ENCODE measurements at places on chromosomes 13 and 19. TPM values are rescaled to one million over a fixed set of nuclear protein-coding genes. Genes with fewer than 3 reads are reported as not detected.

YJU2 gene
- 14.0 TPM for total RNA-seq

DNA sequence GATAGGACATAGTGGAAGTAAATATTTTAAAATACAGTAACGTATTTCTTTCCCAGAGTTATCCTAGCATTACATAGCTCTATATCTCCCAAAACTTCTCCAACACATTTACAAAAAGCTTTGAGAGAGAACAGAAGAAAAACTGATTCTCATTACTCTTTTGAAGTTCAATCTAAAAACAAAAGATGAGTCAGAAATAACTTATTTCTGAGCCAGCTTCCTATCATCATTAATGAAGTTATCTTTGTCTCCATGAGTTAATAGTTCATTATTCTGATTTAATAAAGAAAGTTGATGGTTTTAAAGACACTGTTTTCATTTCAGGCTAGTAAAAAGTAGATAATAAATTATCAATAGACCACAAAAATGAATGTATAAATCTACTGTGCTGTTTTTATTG lies 446.7 kb upstream of the SPRY2 start:
- DNase-seq, result no peak

ZNF69 gene
- 9.8 TPM for total RNA-seq

DNA sequence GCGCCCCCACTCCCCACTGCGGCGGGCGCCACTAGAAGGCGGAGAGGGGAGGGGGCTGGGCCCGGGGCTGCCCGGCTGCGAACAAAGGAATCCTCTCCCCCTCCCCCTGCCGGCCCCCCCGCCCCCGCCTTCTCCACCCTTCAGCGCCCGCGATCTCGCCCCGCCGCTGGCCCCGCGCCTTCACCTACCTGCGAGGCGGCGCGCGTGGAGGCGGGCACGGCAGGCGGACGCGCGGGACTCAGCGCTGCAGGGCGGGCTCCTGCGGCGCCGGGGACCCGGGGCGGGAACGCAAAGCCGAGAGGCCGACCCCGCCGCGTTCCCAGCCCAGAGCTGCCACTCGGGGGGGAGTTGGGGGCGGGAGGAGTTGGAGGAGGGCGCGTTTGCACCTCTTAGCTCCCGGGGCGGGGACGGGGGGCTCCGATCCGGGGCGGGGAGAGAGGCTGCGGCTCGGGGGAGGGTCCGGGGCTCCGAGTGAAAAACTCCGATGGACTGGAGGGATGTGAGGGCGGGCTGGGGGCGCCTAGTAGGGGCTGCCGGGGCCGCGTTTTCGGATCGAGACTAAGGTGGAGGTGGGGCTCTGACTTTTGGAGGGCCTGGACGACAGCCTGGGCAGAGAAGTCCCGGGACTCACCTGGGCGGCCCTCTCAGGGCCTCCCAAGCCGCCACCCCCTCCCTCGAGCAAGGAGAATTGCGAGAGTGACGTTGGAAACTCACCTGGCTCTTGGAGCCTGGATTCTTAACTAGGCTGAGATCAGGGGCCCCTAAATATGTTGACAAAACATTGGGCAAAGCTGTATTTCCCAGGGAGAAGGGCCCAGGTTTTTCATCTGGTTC lies at the start of gene FBN3:
Gene FBN3 (minus strand): TSS at position 332 of the 834 bp plus-strand sequence. CDS start 2,112 bp downstream, outside the sequence.
- peak; percentile 67 for DNase-seq

DNA sequence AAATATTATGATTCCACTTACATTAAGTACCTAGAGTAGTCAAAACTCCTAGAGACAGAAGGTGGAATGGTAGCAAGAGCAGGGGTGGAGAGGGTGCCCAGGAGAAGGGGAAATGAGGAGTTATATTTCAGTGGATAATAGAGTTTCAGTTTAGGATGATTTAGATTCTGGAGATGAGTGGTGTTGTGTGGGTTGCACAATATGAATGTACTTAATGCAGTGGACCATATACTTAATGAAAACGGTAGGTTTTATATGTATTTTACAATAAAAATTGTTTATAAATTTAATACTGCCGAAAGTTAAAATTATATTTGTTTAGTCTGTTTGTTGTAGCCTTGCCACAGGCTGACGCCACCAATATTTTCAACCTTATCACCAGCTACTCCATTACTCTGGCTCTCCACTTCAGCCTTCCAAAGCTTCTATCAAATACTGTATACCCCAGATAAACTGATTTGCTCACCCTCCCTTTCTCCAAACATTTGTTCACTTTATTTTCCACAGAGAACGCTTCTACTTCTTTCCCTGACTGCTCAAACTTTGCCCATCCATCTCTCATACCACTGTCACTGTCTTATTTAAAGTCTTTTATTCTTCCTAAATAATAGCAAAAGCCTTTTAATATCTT lies 1.4 kb upstream of the RBM26 start:
- no peak for DNase-seq

- peak; percentile 42 for DNase-seq
Measured at GRCh38 chr13:33015791-33016323, 366 bp upstream of the KL start.

OR7D2 gene
- total RNA-seq, result not detected

GRCh38 chr19:10861103-10861651 lies 10.2 kb upstream of the CARM1 start:
- DNase-seq, result no peak

- no peak for DNase-seq
Measured at GRCh38 chr19:41700381-41701195, 7.8 kb upstream of the CEACAM5 start.

- DNase-seq, result peak; percentile 84
Measured at GRCh38 chr19:32041681-32042292, 303.6 kb upstream of the ZNF507 start.

DNA sequence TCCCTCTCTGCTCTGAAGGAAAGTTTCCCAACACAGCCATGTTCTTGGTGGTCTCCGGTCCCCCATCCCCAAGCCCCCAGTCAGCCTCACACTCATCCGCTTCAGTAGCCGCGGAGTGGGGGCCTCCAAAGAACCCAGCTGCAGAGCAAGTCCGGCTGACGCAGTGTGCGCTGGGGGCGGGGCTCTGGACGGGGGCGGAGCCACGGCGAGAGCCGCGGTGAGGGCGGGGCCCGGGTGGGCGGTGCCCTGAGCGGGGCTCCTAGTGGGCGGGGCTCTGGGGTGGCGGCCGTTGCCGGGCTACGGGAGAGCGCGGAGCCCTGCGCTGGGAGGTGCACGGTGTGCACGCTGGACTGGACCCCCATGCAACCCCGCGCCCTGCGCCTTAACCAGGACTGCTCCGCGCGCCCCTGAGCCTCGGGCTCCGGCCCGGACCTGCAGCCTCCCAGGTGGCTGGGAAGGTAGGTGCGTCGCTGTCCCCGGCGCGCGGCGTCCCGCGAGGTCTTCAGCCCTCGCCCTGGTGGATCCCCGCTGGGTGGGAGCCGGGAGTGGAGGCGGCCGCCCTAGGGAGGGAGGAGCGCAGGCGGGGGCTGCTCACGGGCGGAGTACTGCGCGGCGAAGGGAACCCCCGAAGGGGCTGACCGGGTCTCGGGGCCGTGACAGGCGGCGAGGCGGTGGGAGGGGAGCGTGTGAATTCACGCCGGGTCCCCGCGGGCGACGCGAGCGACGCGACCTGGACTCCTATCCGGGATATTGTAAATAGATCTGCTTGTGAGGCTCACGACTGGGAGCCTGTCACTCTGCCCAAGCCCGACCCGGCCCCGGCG lies 9.1 kb downstream of the TNFRSF19 start:
- DNase-seq, result peak; percentile 97

- peak; percentile 71 for DNase-seq
Measured at GRCh38 chr19:40549007-40549708, 27.5 kb upstream of the SHKBP1 start.
